ENCODE measurements at places on chromosomes 16 and 17.

DNA sequence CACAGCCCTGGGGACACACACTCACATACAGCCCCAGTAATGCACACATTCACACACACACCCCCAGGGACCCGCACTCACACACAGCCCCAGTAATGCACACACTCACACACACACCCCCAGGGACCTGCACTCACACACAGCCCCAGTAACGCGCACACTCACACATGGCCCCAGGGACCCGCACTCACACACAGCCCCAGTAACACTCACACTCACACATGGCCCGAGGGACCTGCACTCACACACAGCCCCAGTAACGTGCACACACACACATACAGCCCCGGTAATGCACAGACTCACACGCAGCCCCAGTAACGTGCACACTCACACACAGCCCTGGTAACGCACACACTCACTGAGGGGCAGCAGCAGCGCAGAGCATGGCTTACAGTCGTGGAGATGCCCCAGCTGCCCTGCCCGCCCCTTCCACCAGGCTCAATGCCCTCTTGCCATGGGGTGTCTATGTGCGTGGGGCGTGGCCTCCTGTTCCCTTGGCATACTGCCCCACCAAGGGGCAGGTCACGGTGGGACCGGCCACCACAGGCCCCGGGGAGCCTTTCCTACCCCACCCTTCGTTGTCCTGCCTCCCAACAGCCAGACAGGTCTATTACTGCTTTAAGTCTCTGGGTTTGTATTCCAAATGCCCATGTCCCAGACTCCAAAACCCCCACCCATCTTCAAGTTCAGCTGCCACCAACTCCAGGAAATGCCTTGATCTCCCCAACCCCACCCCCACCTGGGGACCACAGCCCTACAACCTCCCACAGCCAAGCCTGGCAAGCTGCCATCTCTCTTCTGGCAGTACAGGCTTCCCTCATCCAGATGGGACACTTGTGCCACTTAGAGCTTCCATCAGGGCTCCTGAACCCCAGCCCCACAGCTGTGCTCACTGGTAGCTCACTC is 2.7 kb downstream of the CCDC102A start:
- no peak for DNase-seq

DNA sequence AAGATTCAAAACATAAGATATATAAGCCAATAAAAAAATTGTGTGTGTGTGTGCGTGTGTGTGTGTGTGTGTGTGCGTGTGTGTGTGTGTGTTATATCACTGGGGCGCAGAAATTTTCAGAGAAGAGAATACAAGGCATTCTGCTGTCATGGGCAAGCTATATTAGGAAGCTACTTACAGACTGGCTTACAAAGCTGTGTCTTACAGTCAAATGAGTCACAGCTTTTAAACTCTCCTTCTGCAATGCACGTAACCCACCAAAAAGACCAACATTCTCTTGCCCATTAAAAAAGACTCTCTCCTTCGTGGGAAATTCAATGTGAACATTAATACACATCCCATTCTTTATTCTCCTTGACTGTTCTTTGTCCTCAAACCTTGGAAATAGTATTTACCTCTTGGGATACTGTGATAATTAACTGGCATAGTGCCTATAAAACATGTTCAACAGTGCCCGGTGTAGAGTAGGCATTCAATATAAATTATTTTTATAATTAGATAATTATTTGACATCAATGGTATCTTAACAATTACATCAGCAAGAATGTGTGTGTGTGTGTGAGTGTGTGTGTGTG is 860.4 kb upstream of the SOX9 start:
- no peak for DNase-seq

GRCh38 chr16:9449597-9449996 is 358.2 kb downstream of the HAPSTR1 start:
- no peak for DNase-seq

DNA sequence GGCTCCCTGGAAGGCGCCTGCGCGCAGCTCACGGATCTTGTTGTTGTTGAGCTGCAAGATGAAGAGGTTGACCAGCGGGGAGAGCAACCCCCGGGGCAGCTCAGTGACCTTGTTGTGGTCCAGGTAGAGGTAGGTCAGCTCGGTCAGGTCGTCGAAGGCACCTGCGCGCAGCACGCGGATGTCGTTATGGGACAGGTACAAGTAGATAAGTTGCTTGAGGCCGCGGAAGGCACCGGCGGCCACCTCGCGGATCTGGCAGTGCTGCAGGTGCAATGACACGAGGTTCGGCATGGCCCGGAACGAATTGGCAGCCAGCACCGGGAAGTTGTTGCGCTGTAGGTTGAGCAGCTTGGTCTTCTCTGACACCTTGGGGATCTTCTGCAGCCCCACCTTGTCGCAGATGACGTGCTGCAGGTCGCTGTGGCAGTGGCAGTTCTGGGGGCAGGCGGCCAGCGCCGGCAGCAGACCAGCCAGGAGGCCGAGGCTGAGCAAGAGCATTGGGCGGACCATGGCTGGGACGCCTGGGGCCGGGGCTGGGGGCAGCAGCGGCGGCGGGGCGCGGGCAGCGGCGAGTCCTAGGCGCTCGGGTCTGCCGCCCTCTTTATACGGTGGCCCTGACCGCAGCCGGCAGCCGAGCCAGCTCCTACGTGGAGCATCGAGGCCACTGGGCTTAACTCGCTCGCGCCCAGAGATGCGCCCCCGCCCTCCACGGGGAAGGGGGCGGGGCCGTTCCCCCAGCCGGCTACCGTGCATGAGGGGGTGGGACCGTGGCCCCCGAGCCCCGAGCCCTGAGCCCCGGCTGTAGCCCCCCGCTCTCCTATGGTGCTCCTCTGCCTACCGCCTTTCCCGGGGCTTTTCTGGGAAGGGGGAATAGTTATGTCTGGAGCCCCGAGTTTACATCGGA is at the start of gene CHAD:
Gene CHAD (minus strand): TSS at position 577 of the 904 bp plus-strand sequence. CDS start 67 bp downstream, at position 510.
- DNase-seq = no peak

DNA sequence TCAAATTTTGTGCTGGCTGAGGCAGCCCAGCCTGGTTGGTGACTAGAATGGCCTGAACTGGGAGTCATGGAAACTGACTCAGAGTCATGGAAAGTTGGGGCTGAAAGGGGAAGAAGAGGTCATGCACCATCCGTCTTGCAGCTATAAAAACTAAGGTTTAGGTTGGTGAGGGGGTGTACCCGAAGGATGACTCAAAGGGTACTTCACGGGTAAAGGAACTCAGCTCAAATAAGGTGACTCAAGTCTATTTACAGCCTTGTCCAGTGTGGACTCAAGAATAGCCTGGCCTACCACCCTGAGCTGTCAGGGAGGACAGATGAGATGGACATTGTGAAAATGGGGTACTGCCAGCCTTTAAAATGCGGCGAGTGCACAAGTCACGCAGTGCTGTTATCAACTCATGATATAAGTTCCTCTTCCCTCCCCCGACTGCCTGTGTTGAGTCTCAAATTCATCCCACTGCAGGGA is 18.6 kb downstream of the CD300LB start:
- peak; percentile 94 for DNase-seq

DNA sequence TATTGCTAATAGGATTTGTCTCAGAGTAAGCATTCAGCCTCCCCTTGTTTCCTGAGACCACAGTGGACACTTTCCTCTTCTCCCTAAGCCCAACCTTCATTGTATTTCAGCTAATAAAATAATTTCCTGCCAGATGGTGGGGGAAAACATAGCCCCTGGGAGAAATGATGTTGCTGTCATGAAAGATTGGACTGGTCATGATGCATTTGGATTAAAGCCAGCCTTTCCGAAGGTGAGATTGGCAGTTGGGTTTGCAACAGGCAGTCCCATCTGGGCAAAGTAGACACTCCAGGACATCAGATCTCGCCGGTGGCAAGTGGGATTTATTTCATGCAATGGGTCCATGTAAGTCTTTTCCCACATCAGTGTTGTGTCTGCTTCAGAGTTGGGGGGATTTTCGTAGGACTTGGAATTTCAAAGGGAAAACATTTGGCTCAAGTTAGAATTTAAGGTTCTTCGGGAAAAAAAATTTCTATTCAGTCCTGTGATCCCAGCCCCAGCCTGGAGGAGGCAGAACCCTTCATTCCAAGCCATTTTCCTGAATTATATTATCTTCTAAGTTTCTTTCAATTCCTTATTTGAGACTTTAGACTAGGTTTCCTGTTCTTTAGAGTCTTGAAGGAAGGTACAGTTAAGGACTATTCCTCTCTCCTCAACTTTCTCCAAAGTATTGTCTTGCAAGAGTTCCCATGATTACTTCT is 391.7 kb downstream of the XYLT1 start:
- no peak for DNase-seq

DNA sequence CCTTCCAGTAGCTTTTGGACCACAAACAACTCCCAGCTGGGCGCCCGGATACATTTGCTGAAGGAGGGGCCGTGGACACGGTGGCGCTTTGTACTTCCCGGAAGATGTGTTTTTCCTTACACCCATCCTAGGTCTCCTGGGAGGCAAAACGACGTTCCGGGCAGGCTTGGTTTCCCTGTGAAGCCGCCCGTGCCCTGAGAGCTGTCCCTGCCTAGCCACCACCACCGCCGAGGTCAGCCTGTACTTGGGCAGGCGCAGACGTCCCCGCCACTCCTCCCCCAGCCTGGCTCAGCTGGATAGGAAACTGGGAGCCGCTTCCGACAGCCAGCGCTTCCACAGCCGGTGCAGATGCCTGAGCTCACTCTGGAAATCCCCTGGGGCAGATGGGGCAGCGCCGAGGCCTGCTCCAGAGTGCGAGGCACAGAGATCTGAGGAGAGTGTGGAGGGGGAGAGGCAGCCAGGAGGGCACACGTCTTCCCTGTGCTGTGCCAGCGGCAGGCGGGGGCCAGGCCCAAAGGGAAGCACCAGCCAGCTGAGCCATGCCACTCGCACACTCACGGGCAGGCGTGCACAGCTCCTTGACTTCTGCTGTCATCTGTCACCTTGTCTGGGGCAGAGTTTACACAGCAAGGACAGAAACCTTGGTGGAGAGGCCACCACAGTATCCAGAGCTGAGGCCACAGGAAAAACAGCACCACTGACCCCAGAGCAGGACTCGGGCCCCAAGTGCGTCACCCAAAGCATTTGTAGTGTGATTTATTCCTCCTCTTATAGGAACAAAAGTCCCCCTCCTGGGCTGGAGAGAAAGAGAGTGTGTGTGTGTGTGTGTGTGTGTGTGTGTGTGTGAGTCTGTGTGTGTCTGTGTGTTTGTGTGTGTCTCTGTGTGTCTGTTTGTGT is 3.0 kb downstream of the RHBDF2 start:
- peak; percentile 75 for DNase-seq

GRCh38 chr17:2025622-2026309 is 632 bp upstream of the RTN4RL1 start:
- peak; percentile 85 for DNase-seq

GRCh38 chr17:66441101-66441661 is 138.8 kb downstream of the PRKCA start:
- peak; percentile 57 for DNase-seq

- DNase-seq = no peak
Measured at GRCh38 chr16:54928016-54928356, 2.7 kb upstream of the IRX5 start.

- no peak for DNase-seq
Measured at GRCh38 chr17:53722407-53722806, 100.3 kb upstream of the KIF2B start.

DNA sequence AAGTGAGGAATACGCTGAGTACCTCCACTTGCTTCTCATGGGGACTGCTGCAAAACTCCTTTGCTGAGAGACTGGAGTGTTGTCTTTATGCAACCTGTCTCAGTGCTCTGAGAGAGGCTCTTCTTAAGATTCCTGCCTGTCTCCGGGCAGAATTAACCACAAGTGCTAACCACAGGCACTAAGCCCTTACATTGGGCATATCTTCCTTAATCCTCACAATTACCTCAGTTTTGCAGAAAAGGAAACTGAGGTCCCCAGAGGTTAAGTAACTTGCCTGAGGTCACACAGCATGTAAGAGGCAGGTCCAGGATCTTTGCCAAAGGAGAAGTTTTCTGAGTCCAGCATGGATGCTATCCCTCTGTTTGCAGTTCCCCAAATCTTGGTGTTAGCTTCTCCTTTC is 86.0 kb downstream of the GP2 start:
- DNase-seq = no peak

DNA sequence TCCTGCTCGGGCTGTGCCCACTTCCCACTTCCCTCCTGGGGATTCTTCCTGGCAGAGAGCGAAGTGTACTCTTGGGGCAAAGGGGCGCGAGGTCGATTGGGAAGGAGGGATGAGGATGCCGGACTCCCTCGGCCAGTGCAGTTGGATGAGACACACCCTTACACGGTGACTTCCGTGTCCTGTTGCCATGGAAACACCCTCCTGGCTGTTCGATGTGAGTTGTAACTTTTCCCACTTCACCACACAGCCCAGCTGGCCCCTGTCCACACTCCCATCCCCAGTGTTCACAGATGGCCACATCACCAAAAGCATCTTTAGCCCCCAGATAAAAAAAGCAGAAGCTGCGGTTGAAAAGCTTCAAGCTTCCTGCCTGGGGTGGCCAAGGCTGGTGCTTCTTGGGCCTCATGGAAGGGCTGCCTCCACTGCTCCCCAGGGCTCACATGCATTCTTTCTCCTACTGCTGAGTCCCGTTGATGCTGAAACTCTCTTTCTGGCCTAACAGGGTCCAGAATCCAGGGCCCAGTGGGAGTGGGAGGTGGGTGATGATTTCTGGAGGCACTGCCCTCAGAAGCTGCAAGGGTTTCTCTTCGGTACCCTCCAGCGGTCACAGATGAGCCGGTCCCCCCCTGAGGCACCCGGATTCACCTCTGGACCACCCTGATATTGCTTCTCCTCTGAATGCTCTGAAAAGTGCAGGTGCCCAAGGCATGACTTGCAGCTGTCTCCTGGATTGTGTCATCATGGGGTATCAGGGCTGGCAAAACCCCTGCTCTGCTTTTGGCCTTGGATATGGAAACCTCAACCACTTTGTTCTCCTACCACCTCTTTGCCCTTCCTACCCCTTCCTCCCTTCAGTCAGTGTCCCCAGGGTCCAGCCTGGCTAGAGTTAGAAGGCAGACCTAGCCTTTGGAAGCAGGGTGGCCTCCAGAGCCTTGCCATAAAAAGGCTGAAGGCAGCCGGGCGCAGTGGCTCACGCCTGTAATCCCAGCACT is 2.2 kb upstream of the TRAF4 start:
- peak; percentile 73 for DNase-seq

GRCh38 chr16:23699100-23699499 is 13.9 kb downstream of the ERN2 start:
- no peak for DNase-seq

DNA sequence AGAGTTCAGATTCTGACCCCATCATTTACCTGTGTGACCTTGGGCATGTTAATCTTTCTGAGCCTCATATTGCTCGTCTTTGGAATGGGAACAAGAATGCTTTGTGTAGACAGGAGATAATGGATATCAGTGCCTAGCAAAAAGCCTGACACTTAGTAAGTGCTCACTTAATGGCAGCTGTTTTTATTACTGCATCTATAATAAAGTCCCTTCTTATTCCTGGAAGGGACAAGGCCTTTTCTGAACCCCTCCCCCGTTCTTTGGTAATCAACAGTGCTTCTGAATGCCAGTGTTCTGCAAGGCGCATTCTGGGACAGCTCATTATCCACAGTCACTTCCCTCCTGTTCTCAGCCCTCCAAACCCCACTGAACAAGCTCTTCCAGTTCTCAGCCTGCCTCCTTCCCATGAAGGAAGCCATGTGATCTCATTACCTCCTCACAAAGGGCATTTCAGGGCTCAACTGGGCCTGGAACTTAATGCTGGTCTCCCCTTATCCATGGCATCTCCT is 25.1 kb upstream of the SUPT4H1 start:
- peak; percentile 39 for DNase-seq
